NCI-H345 (cell line): ENCODE measurements at places on chromosomes 1 and 21.

GRCh38 chr21:33543505-33544129 lies 779 bp downstream of the SON start:
- no peak for DNase-seq

DNA sequence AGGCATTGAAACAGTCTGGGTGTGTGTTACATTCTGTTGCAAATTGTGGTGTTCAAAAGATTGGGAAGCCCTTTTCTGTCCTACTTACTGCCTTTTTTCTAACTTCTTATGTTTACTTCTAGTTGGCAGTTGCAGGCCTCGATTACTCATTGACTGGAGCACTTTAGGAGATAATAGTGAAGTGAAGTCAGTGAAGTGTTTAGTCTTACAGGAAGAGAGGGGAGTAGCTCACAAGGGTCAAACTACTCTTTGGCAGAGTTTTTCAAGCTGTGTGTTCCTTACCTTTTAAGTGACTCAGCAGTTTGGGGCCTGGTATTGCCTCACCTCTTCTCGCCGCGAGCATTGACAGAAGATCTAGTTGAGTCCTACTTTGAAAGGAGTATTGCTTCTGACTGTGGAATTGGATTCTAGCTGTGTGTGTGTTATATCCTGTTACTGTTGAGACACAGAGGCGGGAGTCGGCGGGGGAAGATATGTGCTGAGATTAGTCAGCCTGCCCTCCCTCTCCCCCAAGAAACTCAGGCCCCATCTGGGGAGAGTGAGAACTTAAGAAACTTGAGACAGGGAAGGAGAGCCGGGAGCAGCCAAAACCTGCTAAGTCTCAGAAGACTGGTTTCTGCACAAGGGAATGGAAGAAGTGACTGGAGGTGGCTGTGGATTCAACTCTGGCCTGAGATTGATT lies 19.3 kb downstream of the AHCYL1 start:
- no peak for DNase-seq

DNA sequence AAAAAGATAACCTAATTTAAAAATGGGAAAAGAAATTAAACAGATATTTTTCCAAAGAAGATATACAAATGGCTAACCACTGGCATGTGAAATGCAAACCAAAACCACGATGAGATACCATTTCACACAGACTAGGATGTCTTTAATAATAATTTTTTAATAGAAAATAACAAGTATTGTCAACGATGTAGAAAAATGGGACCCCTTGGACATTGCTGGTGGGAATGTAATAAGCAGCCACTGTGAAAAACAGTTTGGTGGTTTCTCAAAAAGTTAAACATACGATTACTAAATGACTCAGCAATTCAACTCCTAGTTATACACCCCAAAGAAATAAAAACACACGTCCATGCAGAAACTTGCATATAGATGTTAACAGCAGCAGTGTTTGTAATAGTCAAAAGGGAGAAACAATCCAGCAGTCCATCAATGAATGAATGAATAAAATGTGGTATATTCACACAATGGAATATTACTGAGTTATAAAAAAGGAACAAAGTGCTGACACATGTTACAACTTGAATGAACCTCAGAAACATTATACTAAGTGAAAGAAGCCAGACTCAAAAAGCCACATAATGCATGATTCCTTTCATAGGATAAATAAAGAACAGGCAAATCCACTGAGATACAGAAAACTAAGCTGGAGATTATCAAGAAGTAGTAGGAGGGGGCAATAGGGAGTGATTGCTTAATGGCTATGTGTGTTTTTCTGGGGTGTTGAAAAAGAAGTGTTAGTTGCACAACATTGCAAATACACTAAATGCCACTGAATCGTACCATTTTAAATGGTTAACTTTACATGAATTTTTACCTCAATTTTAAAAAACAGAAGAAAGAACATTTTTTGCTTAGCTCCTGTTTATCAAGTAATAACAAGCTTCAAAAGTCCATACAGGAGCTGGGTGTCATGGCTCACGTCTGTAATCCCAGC lies 4.1 kb downstream of the PPT1 start:
- no peak for DNase-seq

DNA sequence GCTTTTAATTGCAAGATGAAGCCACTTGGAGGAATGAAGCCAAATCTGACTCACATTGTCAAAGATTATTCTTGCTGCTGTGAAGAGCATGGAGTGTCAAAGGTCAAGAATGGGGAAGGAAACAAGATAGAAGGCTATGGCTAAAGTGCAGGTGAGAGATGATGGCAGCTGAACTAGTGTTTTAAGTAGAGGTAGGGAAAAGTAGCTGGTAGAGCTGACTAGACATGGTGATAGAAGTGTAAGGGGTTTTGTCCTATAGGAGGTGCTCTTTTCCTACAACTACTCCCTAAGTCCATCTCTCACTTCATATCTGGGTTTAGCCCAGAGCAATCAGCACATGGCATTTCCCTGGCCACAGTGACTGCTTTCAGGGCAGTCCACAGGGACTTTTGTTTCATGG lies 11.8 kb downstream of the UBE2T start:
- no peak for DNase-seq

- no peak for DNase-seq
Observed at GRCh38 chr1:203437696-203438315, 37.8 kb upstream of the PRELP start.

DNA sequence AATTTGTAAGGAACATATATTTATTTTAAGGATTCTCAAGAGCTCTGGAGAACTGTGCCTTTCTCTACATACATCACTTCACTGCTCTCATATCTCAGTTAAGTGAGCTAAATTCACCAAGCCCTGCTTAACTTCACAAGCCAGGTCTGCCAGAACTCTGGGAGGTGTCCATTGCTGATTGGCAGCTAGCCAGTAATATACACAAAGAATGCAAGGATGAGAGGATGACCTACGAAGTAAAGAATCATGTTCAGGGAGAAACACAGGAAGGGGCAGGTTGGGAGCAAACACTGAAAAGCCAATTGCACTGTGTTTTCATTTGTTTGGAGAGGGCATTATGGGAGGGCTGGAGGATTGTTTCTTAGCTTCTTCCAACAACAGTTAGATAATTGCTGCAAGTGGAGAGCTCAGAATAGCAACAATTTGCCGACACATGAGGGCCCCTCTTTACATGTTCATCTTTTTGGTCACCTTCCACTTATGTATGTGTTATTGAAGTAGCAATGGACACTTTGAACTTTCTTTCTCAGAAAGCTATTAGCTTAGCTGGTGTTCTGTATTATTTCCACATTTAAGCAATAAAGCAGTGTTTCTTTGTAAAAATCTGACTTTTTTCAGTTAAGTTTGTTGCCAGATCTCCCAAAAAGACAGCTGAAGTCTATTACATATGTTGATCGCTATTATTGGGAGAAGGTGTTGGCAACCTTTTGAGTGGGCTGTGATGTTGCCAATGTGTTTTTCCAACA lies 254.8 kb downstream of the LTN1 start:
- peak; percentile 91 for DNase-seq

DNA sequence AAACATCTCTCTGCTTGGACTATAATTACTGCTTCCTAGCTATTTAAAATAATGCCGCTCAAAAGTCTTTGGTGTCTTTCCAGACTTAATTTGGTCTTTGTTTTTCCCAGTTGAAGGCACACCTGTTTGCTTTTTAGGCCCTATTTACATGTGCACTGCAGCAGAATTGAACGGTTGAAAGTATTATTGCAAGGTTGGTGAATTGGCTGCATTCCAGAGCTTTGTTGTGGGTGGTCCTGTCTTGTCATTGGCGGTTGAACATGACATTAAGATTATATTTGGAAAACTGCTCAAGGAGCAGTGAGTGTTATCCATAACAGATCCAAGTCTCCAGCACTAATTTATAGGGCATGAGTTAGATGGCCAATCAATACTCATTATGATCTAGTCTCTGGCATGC lies 656.3 kb downstream of the PTPRC start:
- peak; percentile 28 for DNase-seq

- DNase-seq, result no peak
Observed at GRCh38 chr1:203477748-203478147, 2.1 kb downstream of the PRELP start.

- no peak for DNase-seq
Observed at GRCh38 chr1:27147842-27148518, 6.9 kb downstream of the SLC9A1 start.

DNA sequence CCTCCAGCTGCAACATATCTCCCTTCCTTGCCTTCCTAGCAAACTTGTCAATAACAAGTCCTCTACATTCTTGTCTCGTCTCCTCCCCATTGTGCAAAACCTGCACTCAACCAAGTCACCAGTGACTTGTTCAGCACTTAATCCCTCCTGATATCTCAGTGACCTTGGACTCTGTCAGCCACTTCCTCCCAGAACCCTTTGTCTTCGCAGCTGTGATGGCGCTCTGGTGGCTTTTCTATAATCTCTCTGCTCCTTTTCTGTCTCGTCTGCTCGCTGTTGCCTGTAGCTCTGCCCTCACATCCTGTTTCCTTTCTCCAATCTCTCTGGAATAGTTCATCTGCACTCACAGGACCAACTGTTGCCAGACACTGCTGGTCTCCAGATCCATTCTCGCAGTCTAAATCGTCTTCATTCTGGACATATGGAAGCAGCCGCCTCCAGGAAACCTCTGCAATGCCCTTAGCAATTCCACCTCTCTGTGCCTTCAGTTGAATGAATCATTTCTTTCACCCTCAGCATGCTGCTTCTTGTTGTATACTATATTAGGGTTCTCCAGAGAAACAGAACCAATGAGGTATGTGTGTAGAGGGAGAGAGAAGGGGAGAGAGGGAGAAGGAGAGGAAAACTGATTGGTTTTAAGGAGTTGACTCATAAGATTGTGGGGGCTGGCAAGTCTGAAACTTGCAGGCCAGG lies 17.4 kb upstream of the IFNAR2 start:
- no peak for DNase-seq

DNA sequence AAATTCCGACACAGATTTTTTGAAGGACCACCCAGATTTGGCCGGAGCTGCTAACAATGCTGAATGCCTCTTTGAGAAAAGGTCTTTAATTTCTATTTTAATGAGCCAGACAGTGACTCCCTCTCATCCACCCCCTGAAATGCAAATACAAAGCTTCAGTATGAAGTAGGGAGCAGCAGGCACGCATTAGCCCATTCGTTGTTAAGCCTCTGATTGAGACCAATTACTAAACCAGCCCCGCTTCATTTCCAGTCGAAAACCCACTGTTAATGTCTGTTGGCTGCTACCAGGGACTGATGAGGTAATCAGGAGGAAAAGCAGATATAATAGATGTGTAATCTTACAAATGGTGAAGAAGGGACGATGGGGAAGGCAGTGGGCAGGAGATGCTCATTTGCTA lies 4.8 kb upstream of the C8A start:
- DNase-seq, result no peak

DNA sequence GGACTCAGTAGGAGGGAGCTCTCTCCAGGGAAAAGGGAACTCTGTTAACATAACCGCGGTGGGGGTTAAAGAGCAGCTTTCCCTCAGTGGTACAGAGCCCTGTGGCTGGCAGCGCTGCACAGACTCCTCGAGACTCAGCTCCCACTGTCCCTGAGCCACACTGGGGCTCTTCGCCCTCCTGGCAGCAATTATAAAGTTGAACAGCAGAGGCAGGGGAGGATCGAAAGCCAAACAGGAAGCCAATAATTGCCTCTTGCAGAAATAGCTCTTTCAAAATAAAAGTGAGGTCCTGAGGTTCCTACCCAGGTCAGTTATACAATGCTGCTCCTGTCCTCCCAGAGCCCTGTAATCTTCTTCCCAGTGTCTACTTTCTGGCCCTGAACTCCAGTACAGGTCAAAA lies 77.0 kb downstream of the FAM78B start:
- DNase-seq, result no peak
